ENCODE measurements at places on chromosomes 2 and 18.

- no peak for DNase-seq
Measured at GRCh38 chr2:21155365-21156136, 31.8 kb downstream of the TDRD15 start.

DNA sequence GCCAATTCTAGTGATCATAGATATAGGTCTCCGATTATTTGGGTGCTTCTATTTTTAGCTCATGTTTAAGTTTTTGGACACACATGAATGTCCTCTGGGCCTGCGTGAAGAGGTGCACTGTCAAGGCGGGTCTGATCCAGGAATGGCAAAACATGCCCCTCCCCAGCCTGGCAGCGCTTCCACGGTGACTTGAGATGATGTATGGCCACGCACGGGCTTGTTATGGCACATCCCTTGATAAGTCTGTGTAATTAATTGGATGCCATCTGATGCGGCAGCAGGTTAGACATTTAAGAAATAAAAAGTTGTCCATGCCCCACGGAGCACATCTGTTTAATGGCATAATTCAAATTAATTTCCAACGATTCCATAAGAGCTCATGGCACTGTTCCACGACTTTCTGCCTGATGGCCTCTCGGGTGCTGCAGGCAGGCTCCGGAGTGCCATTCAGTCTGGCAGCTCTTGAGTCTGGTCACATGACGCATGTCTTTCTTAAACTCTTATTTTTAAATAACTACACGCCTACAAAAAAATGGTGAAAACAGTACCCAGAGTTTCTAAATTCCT lies 151.4 kb downstream of the ACKR3 start:
- no peak for DNase-seq

DNA sequence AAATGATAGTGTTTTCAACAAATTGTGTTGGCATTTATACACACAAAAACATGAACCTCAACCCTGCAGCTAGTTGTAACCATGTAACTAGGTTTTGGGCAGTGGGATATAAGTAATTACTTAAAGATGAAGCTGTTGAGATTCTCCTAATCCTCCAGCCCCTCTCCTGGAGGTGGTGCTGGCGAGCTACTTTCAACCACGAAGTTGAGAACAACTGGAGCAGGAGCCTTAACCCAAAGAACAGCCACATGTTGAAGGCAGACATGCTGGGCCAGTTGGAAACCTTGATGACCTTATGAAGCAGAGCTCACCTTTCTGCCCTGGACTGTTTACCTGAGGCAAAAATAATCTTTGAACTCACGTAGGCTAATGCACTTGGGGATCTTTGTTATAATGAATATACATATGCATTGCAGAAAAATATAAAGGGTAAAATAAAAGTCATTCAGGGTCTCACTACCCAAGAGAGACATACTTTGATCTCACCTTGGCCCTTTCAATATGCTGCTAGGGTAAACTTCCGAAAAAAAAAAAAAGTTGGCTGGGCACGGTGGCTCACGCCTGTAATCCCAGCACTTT lies 89.6 kb upstream of the NPAS2 start:
- DNase-seq, result no peak

- DNase-seq, result no peak
Measured at GRCh38 chr18:3612315-3612714, 162.3 kb downstream of the TGIF1 start.

DNA sequence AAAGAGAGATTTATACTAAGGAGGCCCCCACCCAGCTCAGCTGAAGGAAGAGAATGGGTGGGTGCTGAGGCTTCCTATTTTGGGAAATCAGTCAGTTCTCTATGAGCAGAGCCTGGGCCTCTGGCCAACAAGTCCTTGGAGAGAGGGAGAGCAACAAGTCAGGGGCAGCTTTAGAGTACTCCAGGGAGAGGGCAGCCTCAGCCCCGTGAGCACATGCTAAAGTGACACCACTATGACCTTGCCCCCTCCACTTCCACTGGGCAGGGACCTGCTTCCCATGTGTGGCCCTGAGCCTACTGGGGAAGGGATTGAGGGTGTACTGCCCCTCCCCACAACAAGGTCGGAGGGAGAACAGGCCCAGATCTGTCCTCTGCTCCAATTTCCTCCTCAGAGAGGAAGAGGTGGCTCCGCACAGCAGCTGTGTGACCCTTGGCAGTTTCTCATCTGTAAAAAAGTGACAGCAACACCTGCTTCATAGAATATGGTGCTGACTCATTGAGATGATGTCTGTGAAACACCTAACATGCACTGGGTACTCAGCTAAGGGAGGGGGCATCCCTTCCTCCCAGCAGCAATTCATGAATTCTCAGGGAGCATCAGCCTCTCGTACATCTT lies 72.9 kb downstream of the CLHC1 start:
- DNase-seq, result no peak

DNA sequence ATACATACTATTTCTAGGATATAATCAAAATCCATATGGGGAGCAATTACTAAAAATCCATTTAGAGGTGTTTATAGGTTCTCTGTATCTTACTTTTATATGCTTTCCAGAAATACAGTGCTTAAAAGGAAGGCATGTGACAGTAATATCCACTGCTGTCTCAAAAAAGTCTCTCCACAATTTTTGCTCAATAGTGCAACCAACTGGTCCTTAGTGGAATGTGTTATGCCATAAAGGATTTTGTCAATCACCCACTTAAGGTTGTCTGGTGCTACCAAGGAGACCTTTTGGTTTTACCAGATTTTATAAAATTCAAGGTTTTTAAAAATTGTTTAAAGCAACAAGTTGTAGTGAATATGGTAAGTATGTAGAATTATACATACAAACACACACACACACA lies 328.5 kb upstream of the DSEL start:
- DNase-seq, result no peak

DNA sequence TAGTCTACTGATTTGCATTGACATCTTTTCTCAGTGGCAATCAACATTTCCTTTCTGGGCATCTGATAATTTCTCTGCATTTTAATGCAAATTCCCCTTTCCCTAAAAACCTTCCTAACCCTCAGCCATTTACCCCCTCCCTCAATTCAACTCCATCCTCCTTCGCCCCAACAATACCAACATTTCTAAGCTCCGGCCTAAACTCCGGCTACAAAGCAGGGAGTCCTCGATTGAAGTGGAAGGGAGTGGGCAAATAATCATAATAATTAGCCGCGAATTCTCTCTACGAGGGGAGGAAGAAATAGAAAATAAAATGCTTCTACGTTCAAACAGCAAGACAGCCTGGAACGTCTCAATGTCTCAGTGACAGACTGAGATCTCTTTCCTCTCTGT lies 4.6 kb downstream of the BCL11A start:
- no peak for DNase-seq

DNA sequence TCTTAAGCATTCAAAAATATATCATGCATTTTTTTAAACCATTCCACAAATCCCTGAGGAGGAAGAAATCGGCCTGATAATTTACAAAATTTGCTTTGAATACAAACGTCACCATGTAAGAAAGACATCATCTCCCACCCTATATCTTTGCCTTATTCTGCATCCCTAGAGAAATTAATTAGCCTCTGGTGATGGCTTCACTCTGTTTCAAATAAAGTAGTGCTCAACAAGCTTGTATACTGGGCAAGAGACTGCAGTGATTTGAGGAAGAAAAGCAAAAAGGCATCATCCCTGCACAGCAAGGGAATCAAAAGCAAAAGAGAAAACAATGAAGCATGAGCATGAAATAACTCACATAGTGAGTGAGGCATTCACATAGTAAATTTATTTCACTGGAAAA lies 375.5 kb downstream of the CDH7 start:
- no peak for DNase-seq

DNA sequence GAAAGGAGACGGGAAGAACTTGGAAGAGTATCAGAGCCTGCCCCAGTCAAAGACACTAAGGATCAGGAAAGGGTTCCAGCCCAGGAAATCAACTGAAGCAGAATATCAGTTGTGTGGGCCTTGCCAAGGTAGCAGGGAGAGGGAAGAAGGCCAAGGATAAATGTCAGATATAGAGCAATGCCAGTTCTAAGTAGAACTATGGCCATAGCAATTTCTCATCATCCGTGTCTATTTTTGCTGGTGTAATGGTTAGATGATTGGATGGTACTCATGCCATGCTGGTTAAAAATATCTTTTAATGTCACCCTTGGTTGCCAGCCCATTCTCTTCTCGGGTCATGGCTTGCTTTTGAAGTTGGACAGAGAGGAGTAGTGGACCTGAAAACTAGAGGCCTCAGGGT lies 41.9 kb downstream of the MAIP1 start:
- DNase-seq, result no peak

DNA sequence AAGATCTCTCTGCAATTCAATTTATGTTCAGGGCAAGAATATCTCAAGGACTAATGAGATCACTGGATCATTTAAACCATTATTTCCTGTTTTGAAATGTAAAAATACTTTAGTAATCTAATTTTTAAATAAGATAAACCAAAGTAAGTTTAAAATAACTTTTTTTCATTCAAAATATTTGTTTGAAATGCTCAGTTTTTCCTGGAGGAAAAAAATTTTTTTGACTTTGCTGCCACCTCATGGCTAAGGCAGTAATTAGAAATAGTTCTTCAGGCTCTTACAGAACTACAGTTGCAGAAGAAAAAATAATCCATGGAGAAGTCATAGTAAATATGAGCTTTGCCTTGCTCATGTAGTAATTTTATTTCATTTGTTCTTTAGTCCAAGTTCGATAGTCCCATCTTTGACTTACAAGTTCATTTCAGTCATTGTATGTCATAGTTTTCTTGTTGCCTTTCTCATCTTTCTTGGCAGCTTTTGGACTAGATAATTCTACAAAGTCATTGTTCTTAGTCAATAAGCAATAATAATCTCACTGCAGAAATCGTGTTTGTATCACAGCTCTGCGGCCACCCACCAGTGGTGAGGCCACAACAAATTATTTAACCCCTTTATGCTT lies 127.4 kb downstream of the DPP4 start:
- no peak for DNase-seq

DNA sequence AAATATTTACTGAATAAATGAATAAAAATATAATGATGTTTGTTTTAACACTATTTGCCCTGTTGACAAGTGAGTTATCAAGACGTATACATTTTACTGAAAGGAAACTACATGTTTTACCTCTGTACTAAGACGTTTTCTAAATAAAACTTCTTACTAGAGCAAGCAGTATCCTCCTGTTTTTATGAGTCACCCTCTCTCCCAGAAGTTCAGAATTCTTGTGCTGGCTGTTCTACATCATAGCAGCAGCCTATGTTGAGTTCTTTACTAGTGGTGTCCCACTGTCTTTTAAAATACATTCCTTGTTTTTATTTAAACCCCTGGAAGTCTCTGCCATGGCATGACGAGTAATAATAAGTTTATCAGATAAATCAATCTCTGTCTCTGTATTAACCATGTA lies 297.4 kb downstream of the CALCRL start:
- DNase-seq, result no peak

- no peak for DNase-seq
Measured at GRCh38 chr2:14903709-14904374, 271.3 kb downstream of the LRATD1 start.

- DNase-seq, result no peak
Measured at GRCh38 chr2:236816197-236817170, 246.9 kb downstream of the ACKR3 start.

GRCh38 chr2:214328941-214329340 lies 81.9 kb upstream of the VWC2L start:
- no peak for DNase-seq

GRCh38 chr18:34648269-34648985 lies 61.7 kb upstream of the DTNA start:
- no peak for DNase-seq

DNA sequence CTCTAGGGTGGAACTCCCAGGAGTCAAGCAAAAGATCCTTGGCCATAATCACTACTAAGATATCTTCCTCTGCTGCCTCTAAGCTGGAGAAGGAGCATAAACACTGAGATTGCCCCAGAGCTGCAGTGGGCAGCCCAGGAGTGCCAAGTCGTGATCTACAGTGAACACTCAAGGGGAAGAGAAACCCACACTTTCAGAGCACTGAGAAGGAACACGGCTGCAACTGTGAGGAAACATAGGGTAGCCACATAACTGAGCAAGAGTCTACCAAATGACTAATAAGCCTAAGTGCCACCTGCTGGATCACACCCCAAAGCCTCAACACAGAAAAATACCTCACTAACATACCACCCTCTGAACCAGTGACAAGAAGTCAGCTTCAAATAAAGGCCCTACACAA lies 79.6 kb upstream of the RAB12 start:
- no peak for DNase-seq

GRCh38 chr2:30631051-30631671 lies 176.1 kb downstream of the CAPN13 start:
- DNase-seq, result no peak

- DNase-seq, result no peak
Measured at GRCh38 chr2:3547915-3548314, 10.2 kb downstream of the RNASEH1 start.

DNA sequence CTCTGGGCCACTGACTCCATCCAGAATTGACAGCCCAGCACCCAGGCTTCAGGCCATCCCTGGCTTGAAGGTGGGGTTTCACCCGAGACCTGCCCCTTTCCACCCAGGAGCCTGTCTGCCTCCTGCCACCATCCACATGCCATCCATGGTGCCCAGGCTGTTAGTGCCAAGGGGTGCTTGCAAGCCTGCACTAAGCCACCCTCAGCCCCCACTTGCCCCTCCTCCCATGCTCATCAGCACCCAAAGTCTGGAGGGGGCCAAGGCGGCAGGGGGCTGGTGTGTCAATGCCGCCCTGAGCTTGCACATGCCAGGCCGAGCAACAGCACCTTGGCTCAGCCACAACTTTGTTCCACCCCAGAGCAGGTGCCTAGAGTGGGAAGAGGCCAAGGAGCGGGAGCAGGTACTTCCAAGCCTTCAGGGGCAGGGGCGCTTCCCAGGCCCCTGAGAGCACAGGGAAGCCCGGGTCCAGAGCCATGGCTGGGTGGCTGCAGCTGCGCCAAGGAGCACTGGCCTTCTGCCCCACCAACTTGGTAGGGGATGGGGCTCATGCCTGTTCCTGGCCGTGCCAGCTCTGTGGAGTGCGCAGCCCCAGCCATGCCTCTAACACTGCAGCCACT lies 12.0 kb downstream of the SRD5A2 start:
- no peak for DNase-seq

GRCh38 chr2:188979187-188980114 lies 5.3 kb downstream of the COL3A1 start:
- DNase-seq, result no peak

DNA sequence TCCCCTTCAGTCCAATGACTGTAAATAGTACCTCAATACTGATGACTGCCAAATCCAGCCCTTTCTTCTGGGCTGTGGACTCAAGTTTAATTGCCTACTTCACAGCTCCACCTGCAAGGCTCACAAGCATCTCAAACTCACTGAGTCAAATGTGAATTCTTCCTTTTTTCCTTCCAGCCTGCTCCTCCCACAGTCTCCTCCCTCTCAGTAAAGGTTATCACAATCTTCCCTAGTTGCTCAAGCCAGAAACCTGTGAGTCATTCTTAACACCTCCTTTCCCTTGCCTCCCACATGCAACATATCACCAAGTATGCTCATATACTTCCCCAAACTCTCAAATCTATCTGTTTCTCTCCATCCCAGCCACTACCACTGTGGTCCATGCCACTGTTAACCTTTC lies 3.7 kb upstream of the MFSD6 start:
- no peak for DNase-seq

Measured in stimulated activated CD8-positive, alpha-beta memory T cell treated with anti-CD3 and anti-CD28 coated beads, Interleukin-15, amount 100 ng/mL, for 4 hours (primary cell).